ENCODE measurements at places on chromosomes 12 and 14.

GRCh38 chr14:75425446-75425845 is 2.4 kb upstream of the JDP2 start:
- no peak for DNase-seq

GRCh38 chr12:95418142-95418541 is 55.8 kb upstream of the METAP2 start:
- no peak for DNase-seq

- DNase-seq, result no peak
These were observed 75.0 kb downstream of the PRMT8 start for GRCh38 chr12:3565985-3566384.

DNA sequence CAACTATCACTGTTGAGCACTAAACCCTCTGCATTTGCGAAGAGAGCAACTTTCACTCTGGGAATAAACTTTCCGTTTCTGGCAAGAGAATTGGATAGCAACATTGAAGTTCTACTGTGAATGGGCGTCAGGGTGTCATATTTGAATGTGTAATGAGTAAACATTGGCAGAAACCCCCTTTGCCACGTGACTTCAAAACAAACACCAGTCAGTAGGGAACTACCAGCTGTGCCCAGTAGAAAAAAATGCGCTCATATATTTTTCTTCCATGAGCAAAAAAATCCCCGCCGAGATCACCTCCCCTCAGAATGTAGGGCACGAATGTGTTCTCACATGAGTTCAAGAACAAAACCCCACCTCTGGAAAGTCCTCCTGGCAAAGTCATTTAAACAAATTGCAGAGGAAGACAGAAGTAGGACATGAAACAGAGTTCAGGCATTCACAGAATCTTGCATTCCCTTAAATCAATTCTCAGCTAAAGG is 80.6 kb downstream of the BTG1 start:
- DNase-seq, result peak; percentile 89

GRCh38 chr14:77955816-77956484 is 156.0 kb downstream of the ADCK1 start:
- no peak for DNase-seq

- peak; percentile 61 for DNase-seq
These were observed 679 bp downstream of the ARF6 start for GRCh38 chr14:49893309-49894213.

DNA sequence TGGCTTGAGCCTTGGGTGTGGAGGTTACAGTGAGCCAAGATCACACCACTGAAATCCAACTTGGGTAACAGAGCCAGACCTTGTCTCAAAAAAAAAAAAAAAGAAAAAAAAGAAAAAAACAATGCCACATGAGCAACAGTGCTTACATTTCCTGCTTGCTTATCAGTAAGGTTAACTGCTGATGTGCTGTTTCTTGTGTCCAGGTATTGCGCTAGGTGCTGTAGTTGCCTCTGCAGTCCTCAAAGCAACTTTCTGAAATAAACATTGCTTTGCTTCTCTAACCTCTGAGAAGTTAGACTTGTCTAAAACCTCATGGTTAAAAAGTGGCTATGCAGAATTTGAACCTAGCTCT is 24.7 kb downstream of the RNF34 start:
- no peak for DNase-seq

- DNase-seq, result peak; percentile 86
These were observed 248.6 kb downstream of the ZFP36L1 start for GRCh38 chr14:68544081-68544892.

DNA sequence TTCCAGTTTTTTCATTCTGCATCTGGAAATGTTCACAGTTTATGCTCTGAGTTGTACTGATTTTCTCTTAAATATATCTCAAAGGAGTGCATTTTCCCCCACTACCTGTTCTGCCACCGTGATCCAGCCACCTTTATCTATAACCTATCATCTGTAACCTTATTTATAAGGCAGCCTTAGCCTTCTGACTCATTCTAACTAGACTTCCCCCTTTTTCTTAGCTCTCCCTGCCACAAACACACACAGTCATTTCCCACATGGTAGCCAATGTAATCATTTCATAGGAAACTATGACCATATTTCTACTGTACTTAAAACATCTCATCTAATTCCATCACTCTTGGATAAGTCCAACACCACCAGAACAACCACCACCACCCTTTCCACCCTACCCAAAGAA is 10.8 kb upstream of the GYS2 start:
- no peak for DNase-seq

GRCh38 chr12:103482365-103482764 is 13.4 kb downstream of the C12orf42 start:
- DNase-seq, result no peak

DNA sequence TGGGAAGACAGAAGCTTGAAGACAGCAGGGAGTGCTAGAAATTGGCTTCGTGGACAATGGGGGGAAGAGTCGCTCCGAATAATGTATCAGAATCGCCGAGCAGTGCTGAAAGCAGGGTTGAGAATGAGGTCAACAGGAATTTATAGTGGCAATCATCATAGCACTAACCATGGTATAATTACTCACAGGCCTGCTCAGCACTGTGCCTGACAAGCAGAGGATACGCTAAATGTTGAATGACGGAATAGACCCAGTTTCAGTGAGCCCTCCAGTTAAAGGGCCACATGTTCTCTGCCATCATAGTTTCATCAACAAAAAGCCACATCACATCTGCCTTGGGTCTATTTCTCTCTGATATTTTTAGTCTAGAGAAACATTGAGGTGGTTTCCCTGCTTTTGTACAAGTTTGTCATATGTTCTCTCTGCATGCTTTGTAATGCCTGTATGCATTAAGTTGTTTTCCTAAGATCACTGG is 130.3 kb upstream of the EGLN3 start:
- no peak for DNase-seq

GRCh38 chr12:116594325-116595038 is 35.3 kb downstream of the MAP1LC3B2 start:
- DNase-seq, result peak; percentile 62

GRCh38 chr14:105945896-105946295 is 419.5 kb downstream of the TMEM121 start:
- peak; percentile 87 for DNase-seq

GRCh38 chr14:102280376-102280962 is 24.5 kb downstream of the MOK start:
- no peak for DNase-seq

GRCh38 chr12:4685317-4685716 is 34.9 kb upstream of the GALNT8 start:
- no peak for DNase-seq

All from body of pancreas (tissue), 4 donors.